ENCODE measurements at places on chromosomes 13 and 19.

DNA sequence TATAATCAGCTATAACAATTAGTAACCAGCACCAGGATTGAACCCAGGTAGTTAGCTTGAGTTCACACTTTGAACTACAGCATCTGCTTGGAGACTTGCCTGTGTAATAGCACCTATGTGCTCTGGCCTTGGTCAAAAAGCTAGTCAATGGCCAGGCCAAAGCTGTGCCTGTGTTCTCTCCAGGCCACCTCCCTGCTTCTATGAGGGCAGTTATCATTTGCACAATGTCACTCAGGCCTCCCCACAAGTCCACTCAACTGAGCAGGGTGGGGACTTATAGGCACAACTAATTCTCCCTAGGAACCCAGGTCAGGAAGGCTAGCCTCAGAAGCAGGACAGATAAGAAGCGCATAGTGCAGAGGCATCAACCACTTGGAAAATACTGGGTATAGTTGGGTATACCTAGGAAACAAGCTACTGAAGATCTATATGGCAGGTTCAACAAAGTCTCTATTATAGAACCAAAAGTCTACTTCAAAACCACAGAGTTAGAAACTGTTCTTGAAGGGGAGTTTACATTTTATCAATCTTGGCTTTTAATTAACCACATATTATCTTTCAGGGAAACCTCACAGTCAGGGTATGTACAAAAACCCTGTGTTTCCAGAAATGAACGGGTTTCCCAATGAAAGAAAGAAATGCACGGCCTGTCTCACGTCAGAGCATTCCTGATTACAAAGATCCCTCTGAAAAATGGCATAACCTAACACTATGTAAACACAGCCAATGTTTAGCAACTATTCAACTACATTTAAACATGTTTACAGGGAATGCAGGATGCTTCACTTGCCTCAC lies 140.9 kb downstream of the ABCC4 start:
- no peaks in the 10 kb centered on the region for H3K36me3 ChIP-seq
- no peaks in the 10 kb centered on the region for H3K27me3 ChIP-seq
- no peak overlapping the region for H3K27ac ChIP-seq
- no peak for DNase-seq

- DNase-seq, result no peak
- no peaks in the 10 kb centered on the region for H3K4me1 ChIP-seq
- no peak overlapping the region for H3K27ac ChIP-seq
Measured at GRCh38 chr19:5880604-5881078, 10.3 kb upstream of the FUT5 start.

DNA sequence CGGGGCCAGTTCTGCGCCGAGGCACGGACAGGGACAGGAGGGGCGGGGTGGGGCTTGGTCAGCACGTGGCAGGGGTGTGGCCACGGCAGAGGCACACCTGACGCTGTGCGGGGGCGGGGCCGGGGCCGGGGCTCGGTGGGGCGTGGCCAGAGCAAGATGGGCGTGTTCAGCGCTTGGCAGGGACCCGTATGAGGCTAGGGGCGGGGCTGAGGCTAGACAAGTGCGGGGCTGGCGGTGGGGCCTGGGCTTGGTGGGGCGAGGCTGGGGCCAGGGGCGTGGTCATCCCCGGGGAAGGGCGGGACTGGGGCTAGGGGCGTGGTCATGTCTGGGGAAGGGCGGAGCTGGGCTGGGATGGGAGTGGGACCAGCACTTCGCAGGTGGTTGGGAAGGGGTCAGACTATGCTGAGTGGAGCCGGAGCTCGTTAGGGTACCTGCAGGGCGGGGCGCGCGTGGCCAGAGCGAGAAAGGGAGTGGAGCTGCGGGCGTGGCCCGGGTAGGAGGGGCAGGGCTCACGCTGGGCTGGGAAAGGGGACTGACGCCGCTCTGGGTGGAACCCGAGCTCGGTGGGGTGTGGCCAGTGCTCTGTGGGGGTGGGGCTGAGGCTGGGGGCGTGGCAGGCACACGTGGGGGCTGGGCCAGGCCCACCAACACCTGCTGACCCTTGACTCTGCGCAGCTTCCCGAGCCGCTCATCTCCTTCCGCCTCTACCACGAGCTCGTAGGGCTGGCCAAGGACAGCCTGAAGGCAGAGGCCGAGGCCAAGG lies 12.8 kb downstream of the POLR2E start:
- H3K27me3 ChIP-seq, result peaks cover 3% of the 10 kb centered on the region
- H3K4me3 ChIP-seq, result peak overlapping the region; percentile 33

DNA sequence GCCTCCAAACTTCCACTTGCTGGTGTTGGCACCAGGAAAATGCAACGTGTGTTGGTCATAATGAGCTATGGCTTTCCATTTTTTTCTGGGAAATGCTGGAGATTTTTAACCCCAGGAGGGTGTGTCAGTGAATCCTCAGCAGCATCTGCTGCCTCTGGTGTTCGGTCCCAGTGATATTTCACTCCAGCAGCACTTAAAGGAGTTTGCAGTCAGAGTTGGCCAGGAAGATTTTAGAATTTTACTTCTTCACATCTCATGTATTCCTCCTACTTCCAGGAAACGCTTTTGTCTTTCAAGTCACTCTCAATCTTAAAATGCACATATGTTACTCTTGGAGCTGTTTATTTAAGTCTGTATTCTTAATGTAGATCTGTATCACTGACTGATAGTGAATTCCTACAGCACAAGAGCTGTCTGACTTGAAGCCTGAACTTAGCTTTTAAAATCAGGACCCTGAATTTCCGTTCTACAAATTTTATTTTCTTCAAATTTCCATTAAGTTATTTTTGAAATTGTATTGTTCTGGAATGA lies 903.4 kb upstream of the SLC10A2 start:
- no peaks in the 10 kb centered on the region for H3K4me1 ChIP-seq
- no peak overlapping the region for H3K4me3 ChIP-seq
- no peaks in the 10 kb centered on the region for H3K27me3 ChIP-seq

DNA sequence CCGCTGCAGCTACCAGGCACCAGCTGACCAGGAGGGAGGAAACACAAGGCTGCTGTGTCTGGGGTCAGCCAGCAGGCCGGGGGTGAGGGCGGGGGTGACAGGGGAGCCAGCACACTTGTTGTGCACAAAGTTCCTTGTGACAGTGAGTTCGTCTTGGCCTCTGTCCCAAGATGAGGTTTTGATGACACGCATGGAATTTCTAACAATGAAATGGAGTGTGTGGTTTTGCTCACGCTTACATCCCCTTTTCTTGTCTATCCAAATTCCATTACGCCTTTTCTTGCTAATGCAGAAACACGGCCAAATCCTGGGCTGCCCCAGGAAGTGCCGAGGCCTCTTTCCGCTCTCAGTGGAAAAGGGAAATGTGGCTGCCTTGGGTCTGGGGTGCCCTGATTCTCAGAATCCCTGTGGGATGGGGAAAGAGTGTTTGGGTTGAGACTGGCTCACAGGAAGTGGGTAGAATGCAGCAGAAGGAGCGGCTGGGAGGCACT lies 73.8 kb downstream of the GADD45B start:
- no peaks in the 10 kb centered on the region for H3K36me3 ChIP-seq
- H3K27me3 ChIP-seq, result no peaks in the 10 kb centered on the region
- no peak overlapping the region for H3K27ac ChIP-seq
- no peak overlapping the region for H3K4me3 ChIP-seq

All from activated naive CD4-positive, alpha-beta T cell treated with anti-CD3 and anti-CD28 coated beads, Interleukin-2, amount 10 ng/mL, durations not matched to agents 7 days and 5 days (primary cell).